Omental fat pad (tissue), 4 donors: ENCODE measurements at places on chromosomes 3 and 15. TPM values are rescaled to one million over a fixed set of nuclear protein-coding genes. Genes with fewer than 3 reads are reported as not detected.

The SPATA12 gene
- not detected for total RNA-seq

The SLITRK3 gene
- total RNA-seq = not detected

GRCh38 chr3:10015461-10015904 is 10.8 kb upstream of the FANCD2 start:
- DNase-seq = no peak

DNA sequence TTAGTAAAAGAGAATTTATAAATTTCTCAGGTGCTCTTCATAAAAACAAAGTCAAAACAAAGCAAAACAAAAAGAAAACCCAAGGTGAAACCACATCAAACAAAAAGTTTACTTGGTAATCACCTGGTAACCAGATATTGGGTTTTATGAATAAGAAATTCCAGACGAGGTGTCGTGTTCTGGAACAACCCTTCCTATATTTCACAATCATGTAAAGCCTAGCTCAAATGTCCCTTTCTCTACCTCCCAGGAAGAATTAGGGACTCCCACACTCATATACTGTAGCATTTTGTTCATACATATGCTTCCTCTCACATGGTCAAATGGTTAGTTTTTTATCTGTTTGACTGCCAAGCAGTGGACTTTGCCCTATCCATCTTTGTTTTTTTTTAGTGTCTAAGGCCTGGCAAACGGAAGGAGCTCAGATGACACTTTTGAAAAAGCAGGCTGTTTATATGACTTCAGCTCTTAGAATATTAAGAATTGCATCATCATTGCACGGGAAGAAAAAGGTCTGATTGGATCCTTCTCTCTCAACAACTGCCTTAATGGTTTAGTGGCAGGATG is 326.7 kb upstream of the TBL1XR1 start:
- no peak for DNase-seq

The CKMT1B gene
- total RNA-seq = 2.8 TPM
